LNCaP clone FGC (cell line): ENCODE measurements at places on chromosomes 11 and 22.

- peak; percentile 78 for DNase-seq
Measured at GRCh38 chr11:114036147-114036811, 23.2 kb upstream of the ZBTB16 start.

DNA sequence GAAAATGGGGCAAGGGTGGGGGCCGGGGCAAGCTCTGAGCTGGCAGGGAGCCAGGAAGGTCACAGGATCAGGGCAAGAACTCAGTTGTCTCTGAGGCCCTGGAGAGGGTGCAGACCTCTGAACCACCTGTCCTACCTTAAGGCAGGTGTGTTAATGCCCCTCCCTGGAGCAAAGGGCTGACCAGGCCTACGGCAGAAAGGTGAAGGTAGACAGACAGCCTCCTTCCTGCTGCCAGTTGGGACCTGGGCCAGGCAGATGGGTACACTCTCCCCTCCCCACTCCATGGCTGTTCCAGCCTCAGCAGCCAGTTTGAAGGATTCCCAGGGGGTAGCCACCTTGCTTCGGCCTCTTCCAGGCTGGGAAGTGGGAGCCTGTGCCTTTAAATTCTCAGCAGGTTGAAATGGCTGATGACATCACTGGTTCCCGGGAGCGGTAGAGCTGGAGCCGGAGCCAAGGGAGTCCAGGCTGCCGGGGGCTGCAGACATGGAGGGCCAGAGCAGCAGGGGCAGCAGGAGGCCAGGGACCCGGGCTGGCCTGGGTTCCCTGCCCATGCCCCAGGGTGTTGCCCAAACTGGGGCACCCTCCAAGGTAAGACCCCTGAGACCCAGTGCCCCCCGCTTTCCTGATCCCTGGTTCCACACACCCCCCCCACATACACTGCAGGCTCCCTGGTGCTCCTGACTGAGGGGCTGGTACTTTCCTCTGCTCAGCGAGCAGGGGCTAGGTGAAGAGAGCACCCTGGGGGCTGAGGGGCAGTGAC lies at the start of gene INPP5J:
TSS of gene INPP5J (plus strand) at position 435 of the 760 bp plus-strand sequence. CDS start at position 484, 49 bp downstream.
- peak; percentile 41 for DNase-seq

DNA sequence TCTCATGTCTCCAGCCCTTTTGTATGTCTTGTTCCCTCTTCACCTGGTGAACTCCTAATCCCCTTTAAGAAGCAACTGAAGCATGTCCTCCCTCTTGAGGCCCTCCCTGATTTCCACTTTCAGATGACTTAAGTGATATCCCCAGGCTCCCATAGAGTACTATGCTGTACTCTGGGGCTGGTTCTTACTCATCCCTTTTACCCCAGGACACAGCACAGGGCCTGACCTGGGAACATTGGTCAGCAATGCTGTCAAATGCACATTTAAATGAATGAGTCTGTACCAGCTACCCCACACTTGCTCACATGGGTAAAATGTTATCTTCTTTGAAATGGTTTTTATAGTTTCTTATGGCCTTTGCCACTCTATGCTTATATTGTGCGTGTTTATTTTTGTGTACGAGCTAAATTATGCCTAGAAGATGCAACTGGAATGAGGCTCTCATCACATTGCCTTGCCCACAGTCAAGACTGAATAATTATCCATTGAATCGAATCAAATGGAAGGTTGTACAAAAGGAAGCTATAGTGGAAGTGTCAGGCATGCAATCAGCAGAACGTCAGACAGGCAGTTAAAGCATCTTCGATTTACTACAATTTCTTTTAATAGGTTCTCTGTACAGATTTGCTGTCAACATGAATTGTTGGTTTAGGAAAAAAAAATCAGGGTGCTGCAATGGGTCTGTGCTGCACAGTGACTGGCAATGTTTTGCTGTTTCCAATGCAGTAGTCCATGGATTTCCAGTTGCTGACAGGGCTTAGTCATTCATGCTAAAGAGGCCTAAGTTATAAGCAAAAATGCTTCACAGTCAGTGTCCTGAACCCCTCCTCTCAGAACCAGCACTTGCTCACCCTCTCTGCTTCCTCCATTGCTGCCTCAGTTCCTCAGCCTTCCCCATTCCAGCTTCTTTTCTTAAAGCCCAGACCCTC lies 79.5 kb downstream of the PARVA start:
- DNase-seq, result no peak

DNA sequence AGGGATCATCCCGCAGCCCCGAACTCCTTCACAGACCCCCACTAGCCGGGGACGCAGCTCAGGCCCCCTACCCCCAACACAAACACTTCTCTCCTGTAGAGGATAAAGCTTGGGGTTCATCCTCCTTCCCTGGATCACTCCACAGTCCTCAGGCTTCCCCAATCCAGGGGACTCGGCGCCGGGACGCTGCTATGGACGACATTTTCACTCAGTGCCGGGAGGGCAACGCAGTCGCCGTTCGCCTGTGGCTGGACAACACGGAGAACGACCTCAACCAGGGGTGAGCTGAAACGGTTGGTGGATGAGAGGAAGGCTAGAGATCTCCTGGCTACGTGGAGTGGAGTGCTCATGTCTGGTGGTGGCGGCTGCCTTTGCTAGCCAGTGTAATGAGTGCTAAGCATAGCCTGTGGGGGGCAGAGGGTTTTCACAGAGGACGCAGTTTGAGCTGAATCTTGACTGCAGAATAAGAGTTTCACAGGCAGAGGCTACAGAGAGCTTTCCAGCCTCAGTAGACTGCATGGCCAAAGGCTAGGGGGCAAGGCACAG lies 580 bp downstream of the ILK start:
- DNase-seq, result peak; percentile 18

- DNase-seq, result no peak
Measured at GRCh38 chr11:89177691-89178231, at the start of gene TYR. Gene TYR, plus strand, starts transcription at chr11:89177875. Its CDS starts 79 bp downstream, at chr11:89177954.

- DNase-seq, result no peak
Measured at GRCh38 chr11:76120513-76121101, 85.7 kb downstream of the WNT11 start.

DNA sequence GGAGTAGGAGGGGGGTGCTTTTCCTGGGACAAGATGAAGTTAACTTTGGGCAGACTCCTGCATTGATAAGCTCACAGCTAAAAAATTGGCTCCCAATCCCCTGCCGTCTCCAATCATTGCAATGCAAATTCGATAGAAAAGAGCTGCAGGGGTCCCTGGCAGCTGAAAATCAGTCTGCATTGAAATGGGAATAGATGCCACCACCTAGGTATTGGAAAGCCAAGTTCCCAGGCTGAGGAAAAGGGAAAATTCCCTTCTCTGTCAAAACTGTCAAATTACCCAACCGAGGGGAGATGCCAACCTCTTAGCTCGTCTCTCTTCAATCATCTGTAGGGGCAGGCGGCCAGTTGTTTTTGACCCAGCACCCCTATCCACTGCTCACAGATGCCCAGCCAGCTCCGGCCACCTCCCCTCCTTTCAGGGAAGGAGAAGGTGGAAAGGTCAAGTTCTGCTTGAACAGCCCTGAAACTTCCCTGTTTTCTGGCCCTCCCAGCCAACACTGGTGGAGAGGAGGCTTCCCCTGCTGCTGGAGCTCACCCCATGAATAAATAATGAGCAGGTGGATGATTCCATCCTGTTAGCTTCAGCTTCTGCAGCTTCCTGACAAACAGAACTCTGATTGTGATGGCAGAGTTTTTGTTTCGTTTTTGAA lies 916.3 kb downstream of the TBC1D22A start:
- DNase-seq, result no peak

DNA sequence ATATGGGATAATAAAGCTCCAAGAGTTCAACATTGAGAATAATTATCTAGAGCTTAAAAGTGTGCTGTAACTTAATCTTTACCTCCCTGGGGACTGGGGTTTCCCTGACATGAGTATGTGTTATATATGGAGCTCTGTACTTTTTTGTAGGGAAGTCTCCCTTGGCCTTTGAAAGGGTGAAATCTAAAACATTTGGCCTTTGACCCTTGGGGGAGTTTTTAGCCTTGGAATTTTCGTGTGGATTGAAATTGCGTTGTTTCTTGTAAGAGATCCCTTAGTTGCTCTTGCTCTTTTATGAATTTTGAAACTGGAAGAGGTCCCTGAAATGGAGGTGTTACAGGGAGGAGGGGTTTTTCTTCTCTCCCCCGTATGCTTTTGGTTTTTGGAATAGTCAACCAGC lies 450.0 kb downstream of the NELL1 start:
- DNase-seq, result no peak

DNA sequence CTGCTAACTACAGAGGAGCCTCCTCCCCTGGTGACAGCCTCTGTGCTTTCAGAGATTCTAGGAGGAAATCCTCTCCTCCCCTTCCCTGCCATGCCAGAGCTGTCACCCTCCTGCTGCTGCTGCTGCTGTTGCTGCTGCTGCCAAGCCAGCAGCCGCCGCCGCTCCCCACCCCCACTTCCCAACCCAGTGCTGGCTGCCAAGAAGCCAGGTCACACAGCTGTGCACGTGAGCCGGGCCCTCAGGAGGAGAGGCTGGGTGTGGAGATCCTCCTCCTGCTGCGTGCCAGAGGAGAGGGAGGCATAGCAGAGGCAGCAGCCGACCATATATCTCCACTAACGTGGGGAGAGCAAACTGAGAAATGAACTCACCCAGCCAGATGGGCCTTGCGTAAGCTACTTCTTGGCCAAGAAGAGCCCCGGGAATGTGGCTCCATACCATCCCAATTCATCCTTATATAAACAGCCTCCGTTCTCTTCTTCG lies 12.4 kb downstream of the CRY2 start:
- DNase-seq, result peak; percentile 65

GRCh38 chr11:12128301-12128751 lies 17.9 kb downstream of the MICAL2 start:
- DNase-seq, result no peak

GRCh38 chr22:46536537-46537224 lies 739 bp downstream of the CELSR1 start:
- DNase-seq, result no peak

GRCh38 chr11:77876045-77876444 lies 55.1 kb downstream of the AAMDC start:
- no peak for DNase-seq

- no peak for DNase-seq
Measured at GRCh38 chr11:10323793-10324170, 18.9 kb downstream of the ADM start.

GRCh38 chr11:124859171-124859570 lies 6.1 kb upstream of the ROBO3 start:
- no peak for DNase-seq

GRCh38 chr11:94521684-94522083 lies 9.4 kb downstream of the C11orf97 start:
- DNase-seq, result no peak

GRCh38 chr11:83572581-83573496 lies 286.7 kb upstream of the CCDC90B start:
- no peak for DNase-seq

- no peak for DNase-seq
Measured at GRCh38 chr11:33690290-33691065, 10.1 kb downstream of the C11orf91 start.

- DNase-seq, result no peak
Measured at GRCh38 chr11:74680703-74681531, 50.3 kb downstream of the CHRDL2 start.

DNA sequence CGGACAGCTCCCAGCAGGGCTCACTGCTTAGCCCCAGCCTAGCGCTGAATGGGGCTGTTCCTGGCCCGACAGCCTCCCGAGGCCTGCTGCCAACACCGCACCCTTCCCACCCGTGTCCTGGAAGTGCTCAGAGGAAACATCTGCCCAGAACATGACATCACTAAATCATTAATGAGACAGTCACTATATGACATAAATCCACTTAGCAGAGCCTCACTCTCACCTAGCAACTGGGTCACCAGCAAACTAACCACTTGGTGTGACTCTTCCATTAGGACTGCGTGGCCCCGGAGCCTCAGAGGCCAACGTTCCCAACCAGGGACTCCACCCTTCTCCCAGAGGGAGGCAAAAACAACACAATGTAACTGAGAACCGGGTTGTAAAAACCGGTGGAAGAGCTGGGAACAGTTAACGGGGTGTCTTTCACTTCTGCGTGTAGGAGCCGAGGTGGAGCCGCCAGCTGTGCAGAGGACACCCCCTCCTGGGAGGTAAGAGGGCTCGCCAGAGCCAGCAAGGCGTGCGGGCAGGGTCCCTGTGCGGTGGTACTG lies 21.4 kb upstream of the PACSIN2 start:
- DNase-seq, result no peak

DNA sequence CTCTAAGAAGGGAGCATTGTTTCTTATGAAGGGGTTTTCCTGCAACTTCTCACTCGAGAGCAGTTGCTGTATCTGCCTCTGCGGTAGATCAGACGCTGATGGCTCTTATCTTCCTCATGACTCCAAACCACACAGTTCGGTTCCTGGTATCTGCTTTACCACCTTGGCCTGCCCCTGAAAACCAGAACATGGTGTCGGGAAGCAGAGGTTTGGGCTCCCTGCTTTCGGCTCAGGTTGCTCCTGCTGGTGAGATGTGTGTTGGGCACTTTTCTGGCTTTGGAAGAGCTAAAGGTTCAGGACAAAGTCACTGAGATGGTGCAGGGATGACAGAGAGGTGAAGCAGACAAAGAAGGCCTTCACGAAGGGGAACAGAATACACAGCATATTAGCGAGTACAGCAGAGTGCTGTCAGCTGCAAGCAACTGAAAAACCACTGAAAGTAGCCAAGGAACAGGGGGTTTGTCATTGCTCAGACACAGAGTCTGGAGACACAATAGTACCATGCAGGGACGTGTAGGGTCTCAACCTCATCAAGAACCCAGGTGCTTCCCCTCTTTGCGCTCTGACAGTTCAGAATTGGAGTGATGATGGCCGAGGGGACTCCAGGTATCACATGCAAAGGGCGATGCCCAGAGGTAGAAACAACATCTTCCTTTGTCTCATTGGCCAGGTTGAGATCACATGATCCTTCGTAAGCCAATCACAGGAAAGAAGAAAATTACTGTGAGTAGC lies 11.9 kb upstream of the CSF2RB start:
- DNase-seq, result no peak
